GM13977 (cell line): ENCODE measurements at places on chromosomes 1 and 21.

DNA sequence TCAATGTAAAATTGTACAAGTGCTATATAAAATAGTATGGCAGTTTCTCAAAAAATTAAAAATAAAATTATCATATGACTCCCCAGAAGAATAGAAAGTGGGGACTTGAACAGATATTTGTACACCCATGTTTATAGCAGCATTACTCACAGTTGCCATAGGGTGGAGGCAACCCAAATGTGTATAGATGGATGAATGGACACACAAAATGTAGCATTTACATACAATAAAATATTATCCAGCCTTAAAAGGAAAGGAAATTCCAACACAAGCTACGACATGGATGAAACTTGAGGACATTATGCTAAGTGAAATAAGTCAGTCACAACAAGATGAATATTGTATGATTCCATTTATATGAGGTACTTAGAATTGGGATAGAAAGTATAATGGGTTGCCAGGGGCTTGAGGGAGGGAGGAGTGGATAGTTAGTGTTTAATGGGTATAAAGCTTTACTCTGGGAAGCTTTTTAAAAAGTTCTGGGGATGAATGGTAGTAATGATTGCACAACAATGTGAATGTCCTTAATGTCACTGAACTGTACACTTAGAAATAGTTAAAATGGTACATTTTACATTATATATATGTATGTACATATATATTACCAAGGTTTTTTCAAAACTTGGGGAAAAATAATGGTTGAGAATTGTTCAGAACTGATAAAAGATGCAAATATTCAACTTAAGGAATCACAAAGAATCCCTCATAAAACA is 53.0 kb upstream of the ADORA3 start:
- no peak for DNase-seq

DNA sequence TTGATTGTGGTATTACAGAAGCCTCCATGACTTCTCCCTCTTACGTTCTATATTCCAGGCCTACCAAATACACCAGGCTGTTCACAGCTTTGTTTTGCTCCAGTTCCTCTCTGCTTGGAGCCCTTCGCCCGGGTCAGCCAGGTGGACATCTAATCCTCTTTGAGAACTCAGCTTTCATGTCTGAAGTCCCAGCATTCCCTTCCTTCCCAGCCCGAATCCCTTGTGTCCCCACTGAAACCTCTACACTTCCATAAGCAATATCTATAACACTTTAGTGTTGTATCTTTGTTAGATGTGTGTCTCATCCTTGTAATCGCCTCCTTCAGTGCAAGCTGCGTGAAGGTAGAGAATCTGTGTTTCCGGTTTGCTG is 1.9 kb downstream of the RNF11 start:
- no peak for DNase-seq

GRCh38 chr1:108615544-108615943 is 45.3 kb downstream of the HENMT1 start:
- DNase-seq: no peak

- no peak for DNase-seq
Observed at GRCh38 chr21:16579538-16579937, 849.8 kb downstream of the USP25 start.

DNA sequence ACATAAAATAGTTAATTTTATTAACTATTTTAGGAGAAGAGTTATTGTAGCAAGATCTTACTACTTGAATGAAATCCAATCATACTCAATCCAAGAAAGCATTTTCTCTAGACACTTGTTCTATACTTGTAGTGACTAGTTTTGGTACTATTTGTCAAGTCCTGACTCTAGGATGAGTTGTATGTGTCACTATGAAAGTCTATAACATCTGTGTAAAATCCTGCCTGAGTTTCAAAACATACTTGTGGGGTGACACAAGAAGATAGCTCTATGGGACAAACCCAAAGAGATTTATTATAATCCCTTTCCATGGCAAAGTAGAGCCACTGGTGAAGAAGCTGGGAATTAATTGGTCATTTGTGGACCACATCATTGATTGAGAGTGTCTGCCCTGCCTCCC is 1042.2 kb upstream of the ADGRL4 start:
- no peak for DNase-seq

DNA sequence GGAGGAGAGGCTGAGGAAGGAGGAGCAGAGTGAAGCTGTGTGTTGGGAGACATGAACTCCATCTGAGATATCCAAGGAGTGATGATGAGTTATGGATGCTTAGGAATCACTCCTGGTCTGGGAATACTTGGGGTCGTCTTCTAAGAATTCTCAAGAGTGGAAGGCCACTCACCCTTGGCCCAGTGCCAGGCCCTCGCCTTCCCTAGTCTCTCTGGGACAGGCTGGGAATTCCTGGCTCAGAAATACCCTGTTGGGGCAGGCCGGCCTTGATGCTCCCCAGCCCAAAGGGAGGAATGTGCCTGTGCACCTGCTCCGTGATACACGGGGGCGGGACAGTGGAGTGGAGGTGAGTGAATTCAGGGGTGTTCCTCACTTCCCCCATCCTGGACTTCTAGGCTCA is 12.6 kb upstream of the LMNA start:
- DNase-seq: no peak

DNA sequence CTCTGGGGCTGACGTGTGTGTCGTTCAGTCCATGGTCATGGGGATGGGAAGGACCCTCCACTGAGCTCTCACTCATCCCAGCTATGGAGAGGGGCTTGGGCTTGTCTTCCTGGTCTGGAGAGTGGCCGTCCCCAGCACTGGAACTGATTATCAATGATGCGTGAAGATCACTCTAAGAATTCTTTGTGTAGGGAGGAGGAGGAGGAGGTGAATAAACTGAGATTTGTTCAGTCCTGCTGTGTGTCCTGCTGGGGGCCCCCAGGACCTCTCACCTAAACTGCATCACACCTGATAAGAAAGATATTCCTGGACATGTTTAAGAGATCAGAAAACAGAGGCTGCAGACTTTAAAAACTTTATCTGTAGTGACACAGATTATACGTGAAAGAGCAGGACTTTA is 21.2 kb downstream of the RHOU start:
- DNase-seq: no peak

DNA sequence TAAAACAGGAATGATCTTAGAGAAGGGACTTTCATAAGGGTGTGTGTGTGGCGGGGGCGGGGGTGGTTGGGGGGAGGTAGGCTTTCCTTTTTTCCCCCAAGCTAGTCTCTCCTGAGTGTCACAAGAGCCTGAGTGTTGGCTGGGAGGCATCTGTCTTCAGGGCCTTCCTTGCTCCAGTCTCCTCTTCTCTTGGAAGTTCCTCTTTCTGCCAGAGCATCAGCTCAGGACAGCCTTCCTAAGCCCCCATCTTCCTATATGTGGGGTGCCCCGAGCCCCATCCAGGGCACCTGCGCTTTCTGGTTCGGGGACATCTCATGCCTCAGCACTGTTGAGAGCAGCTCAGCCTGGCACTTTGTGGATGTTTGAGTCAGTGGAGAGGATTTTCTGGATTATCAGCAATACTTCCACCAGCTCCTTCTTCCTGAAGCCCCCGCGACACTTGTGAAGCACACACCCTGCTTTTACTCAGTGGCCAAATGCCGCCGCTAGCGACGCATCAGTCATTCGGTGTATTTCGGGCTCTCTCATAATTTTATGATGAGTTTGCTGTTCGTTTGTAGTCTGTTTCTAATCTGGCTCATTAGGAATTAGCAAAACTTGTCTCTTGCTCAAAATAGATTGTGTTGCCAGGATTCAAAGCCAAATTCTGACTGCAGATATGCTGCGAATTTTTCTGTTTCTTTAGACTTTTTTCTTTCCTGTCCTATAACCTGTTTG is 61.7 kb downstream of the GALNT2 start:
- no peak for DNase-seq

GRCh38 chr1:114192328-114192727 is 38.7 kb upstream of the SYT6 start:
- no peak for DNase-seq

DNA sequence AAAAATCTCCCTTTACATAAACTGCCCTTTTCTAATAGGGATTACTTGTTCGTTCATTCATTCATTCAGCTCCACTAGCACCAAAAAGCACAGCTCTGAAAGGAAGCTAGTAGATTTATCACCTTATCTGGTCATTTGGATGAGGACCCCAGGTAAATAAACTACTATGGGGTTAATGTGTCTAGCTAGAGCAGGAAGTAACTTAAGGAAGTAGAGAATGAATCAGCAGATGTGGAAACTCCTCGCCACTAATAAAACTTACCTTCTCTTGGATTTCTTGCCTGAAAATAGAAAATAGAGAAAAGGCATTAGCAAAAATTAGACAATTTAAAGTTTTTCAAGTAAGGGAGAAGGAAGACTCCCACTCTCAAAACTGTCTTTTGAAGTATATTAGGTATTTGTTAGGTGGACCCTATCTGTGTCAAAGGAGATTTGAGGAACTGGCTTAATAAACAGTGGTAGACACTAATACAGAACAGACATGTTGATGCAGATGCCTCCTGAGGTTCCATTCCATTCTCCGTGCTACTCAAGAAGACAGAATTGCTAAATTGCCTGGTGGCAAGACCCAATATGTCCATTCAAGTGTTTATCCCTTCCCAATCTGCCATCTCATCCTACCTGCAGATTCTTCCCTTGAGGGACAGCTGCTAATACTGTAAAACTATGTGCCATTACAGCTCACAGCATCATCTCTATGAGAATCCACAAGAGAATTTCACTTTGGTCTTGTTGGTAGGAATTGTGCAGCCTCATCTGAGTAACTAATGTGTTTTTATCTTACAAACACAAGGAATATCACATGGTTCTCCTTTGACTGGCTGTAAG is 14.9 kb downstream of the SELL start:
- DNase-seq: no peak

GRCh38 chr1:186139701-186140100 is 235.4 kb downstream of the TPR start:
- no peak for DNase-seq

GRCh38 chr1:195663549-195664280 is 944.5 kb downstream of the KCNT2 start:
- DNase-seq: no peak

GRCh38 chr1:58966917-58967740 is 183.3 kb upstream of the JUN start:
- DNase-seq: no peak

DNA sequence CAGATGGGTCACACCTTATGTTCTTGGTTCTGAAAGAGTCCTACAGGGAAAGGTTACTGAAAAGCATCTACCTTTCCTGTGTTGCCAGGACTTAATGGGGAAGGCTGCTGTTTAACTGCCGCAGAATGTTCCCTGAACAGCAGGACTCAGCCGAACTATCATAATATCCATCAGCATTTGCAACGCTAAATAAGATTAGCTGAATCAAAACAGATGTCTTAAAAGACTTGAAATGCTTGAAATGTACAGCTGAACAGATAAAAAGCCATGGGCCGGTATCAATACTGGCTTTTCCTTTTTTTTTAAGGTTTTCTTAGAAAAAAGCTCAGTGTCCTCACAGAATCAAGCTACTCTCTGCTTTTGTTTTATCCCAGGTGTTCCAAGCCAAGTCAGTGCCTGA is 19.7 kb upstream of the ATP13A2 start:
- DNase-seq: no peak

- DNase-seq: no peak
Observed at GRCh38 chr1:52348704-52349300, 17.2 kb downstream of the CC2D1B start.

DNA sequence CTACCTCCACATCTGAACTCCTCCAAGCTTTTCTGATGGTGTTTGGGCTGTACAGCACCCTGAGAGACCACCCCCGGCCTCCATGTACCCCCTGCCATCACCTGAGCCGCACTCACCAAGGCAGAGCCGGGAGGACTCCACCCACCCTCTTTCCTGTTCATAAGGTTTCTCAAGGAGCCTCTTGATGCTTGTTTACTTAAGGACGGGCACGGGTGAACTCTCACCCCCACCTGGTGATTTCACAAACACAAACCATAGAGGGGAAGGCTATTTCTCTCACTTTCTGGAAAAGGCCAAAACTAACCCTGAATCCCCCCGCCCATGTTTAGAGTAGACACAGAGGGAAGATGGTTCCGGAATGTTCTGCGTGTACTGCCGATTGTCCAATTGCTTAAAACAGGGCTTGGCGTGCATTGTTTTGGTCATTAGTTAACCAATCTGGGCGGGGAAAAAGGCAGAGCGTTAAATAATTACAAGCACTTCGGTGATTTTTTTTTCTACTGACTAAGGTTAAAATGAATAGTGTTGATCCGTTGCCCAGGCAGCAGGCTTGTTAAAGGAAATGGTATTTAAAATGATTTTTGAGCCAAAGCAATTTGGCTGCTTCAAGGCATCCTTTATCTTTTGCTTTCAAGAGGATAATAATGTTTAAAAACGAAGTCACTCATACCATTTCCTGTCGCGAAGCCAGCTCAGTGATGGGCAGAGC is 279.8 kb upstream of the VAMP3 start:
- no peak for DNase-seq
